Activated naive CD8-positive, alpha-beta T cell treated with anti-CD3 and anti-CD28 coated beads, Interleukin-2, amount 50 U/mL, for 24 hours (primary cell): ENCODE measurements at places on chromosomes 3 and 15.

DNA sequence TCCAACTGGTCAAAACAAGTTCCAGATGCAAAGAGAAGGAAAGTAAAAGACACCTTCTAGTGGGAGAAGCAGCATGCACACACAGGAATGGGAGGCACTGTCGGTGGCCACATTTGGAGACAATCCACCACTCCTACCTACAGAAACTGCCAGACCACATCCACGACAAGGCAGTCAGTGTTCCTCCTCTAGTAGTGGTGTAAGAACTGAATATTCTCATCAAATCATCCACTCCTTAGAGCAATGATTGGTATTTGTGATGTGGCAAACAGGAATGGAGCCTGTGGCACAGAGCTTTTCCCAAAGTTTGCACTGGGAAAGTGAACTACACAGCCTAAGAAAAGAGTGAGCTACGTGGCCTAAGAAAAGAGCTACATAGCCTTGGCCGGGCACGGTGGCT is 5.1 kb upstream of the SPINT1 start:
- no peak for DNase-seq

- DNase-seq, result no peak
Observed at GRCh38 chr3:63611382-63611781, 41.1 kb upstream of the SNTN start.

- DNase-seq, result no peak
Observed at GRCh38 chr3:122932251-122932967, 95.2 kb downstream of the SEMA5B start.

GRCh38 chr3:59064276-59064675 is 14.5 kb upstream of the CFAP20DC start:
- DNase-seq, result no peak

GRCh38 chr3:115279939-115280338 is 132.9 kb upstream of the ZBTB20 start:
- DNase-seq, result no peak

DNA sequence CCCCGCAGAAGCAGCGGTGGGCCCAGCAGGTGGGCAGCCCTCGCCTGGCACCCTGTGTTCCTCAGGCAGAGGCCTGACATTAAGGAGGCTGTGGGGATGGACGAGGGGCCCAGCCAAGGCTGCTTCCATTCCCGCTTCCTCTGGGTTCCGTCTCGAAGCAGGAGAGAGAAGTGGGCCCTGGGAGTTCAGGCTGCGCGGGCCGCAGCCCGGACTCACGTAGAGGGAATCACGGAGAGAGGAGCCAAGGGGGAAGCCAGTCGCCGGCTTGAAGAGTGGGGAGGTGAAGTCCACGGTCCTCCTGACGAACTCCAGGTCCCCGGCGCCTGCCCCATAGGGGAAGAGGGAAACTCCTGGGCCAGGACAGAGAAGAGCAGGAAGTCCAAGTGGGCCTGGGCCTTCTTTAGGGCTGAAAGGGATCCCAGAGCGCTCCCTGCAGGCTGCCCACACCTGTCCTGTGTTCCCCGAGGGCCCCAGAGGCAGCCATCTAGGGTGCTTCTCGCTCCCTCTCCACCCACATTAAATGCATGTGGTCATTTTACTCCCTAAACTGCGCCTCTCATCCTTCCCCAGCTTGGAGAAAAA is 37.7 kb downstream of the MUC4 start:
- DNase-seq, result no peak

DNA sequence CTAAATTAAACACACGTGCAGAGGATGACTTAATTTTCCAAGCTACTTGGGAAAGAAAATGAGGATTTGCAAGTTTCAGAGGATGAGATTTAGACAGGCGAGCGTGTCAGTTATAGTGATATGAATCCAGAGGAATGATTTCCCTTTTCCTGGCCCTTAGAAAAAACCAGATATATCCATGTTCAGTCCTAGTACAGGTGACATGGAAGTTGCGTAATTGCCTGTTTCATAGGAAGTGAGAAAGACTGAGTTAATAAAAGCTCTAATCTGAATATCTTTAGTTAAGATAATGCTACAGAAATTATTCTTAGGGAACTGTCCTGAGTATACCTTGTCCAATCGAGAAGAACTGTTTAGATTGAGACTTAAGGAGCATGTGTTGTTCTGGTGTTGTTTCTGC is 490.5 kb downstream of the ZNF385D start:
- no peak for DNase-seq

DNA sequence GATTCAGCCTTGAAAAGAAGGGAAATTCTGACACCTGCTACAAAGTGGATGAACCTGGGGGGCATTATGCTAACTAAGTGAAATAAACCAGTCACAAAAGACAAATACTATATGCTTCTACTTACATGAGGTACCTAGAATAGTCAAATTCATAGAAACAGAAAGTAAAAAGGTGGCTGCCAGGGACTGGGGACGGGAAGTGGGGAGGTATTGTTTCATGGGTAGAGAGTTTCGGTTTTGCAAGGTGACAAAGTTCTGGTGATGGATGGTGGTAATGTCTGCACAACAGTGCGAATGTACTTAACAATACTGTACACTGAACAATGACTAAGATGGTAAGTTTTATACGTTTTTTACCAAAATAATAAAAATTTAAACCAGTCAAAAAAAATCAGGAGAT is 4.8 kb downstream of the IDH2 start:
- DNase-seq, result peak; percentile 41

- peak; percentile 10 for DNase-seq
Observed at GRCh38 chr15:84818261-84819131, 1.3 kb downstream of the ALPK3 start.

GRCh38 chr3:158727206-158728060 is 4.8 kb downstream of the RARRES1 start:
- DNase-seq, result peak; percentile 29

DNA sequence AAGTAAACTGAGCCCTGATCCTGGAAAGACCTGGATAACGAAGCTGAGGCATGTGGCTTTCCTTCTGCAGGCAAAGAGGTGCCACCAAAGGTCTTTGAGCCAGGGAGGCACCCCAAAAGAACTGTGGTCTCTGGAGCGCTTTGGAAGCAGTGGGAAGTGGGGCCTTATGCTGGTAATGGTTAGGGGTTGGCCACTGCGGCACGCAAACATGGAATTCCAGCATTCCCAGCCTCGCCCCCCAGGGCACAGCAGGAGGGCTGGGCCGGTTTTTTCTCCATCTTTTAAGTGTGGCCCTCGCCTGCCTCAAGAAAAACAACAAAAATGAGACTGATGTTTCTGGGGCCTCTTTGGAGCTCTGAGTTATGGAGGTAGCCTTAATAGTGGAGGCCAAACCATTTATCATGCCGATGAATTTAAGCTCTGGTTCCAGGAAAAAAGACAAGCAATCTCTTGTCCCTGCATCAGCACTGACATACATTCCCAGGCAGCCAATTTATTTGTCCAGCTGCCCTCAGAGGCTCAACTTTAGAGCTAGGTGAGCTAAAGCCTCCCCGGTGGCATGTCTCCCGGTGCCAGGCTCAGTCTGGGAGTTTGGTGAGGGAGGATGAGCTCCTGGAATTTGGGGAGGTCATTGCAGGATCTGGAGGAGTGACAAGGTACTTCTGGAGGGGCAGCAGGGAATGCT is 109.0 kb downstream of the TLE3 start:
- no peak for DNase-seq

GRCh38 chr15:63188247-63188925 is 1.0 kb upstream of the RAB8B start:
- peak; percentile 35 for DNase-seq
